ENCODE measurements at places on chromosomes 5 and 9. TPM values are rescaled to one million over a fixed set of nuclear protein-coding genes. Genes with fewer than 3 reads are reported as not detected.

DNA sequence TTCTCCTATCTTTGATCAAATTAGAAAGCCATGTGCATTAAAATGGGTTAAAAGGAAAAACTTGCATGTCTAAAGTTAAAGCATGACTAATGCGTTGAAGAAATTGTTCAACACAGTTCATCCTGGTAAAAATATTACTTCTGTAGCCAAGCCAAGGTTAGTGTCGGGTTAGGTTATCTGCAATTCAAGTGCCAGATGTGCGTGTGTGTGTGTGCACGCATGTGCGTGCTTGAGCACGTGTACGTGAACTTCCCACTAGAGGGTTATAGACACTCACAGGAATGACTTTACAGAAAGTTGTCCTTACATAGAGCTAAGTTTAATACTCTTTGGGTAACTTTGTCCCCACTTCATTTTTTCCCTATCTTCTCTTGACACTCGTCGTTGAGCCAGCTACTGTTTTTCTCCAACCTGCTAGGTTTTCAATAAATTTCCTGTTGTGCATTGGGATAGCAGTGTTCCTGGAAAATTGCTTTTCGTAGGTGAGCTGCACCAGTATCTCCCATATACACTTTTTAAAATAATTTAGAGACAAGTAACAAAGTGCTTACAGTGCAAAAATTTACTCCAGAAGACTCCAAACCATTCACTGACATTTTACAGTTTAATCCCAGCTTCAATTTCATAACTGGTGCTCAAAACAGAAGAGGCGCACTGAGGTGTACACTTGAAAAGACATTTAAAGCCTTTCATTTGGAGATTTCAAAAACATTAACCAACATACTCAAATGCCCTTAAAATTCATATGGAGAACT, 353.8 kb downstream of the NFIB start:
- DNase-seq: no peak
- H3K27ac ChIP-seq: no peak overlapping the region
- no peaks in the 10 kb centered on the region for H3K27me3 ChIP-seq
- H3K4me3 ChIP-seq: no peak overlapping the region
- H3K36me3 ChIP-seq: no peaks in the 10 kb centered on the region

DNA sequence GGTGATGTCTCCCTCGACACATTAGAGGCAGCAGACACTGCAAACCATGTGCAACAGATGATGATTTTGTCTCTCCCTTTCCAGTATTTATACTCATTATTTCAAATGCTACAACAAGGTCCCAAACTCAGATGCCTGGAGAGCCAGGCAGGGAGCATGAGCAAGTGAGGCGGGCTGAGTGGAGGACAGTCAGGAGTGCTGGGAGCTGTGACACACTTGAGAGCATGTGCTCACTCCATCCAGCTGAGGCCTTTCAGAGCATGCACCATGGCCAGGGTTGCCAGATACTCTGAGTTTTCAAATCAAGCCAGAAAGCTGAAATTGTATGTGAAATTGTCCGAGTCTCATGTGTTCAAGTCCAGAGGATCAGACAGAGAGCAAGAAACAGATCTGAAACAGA, 55.8 kb upstream of the SLC2A8 start:
- no peak overlapping the region for H3K27ac ChIP-seq
- DNase-seq: no peak
- peaks cover 20% of the 10 kb centered on the region for H3K27me3 ChIP-seq
- no peaks in the 10 kb centered on the region for H3K4me1 ChIP-seq
- H3K36me3 ChIP-seq: peaks cover 2% of the 10 kb centered on the region

- no peak overlapping the region for H3K4me3 ChIP-seq
- peaks cover 14% of the 10 kb centered on the region for H3K27me3 ChIP-seq
- no peak for DNase-seq
- H3K36me3 ChIP-seq: no peaks in the 10 kb centered on the region
- H3K4me1 ChIP-seq: no peaks in the 10 kb centered on the region
Measured at GRCh38 chr5:142701673-142702311, 15.9 kb upstream of the FGF1 start.

DNA sequence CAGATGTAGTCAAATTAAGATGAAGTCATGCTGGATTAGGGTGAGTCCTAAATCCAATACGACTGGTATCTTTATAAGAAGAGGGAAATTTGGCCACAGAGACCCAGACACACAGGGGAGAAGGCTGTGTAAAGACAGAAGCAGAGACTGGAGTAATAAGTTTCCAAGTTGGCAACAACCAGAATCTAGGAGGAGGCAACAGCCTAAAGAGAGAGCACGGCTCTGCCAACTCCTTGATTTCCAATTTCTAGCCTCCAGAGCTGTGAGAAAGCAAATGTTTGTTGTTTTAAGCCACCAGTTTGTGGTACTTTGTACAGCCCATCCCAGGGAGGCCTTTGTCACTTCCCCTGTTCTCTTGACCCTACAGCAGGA, 74.4 kb downstream of the ATG10 start:
- no peak overlapping the region for H3K4me3 ChIP-seq
- no peak for DNase-seq
- no peaks in the 10 kb centered on the region for H3K4me1 ChIP-seq
- H3K36me3 ChIP-seq: peaks cover 25% of the 10 kb centered on the region

Gene PCDHGC5
- not detected for total RNA-seq

Gene TAF1L
- 0.04 TPM for total RNA-seq

Gene IL13
- 0.72 TPM for total RNA-seq

Gene FOXD4L6
- total RNA-seq: not detected

Gene SPATA31C1
- total RNA-seq: not detected

Measured in activated naive CD8-positive, alpha-beta T cell treated with anti-CD3 and anti-CD28 coated beads for 36 hours (primary cell).